ENCODE measurements at places on chromosomes 7 and 10.

DNA sequence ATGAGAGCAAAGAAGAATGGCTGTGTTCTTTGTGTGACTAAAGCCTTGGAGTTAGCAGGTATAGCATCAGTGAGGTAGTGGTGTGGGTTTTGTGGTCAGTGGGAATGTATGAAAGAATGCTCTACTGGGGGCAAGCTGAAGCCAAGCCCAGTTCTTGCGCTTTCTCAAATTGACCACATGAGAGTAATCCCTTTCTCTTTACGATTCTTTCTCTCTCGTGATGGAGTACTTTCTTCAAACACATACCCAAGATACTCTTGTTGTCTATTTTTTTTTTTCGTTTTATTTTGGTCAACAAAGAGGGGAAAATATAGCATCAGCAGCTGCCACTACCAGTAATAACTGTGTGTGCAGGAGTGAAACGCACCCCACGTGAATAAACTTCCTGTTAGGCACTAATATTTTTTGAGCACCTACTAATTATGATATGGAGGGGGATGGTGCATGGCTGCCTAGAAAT lies 8.4 kb upstream of the PANK1 start:
- no peak for DNase-seq

GRCh38 chr10:70280099-70280498 lies 3.7 kb downstream of the NPFFR1 start:
- no peak for DNase-seq

- DNase-seq = no peak
These were observed 68.1 kb downstream of the TRRAP start for GRCh38 chr7:98946389-98946788.

DNA sequence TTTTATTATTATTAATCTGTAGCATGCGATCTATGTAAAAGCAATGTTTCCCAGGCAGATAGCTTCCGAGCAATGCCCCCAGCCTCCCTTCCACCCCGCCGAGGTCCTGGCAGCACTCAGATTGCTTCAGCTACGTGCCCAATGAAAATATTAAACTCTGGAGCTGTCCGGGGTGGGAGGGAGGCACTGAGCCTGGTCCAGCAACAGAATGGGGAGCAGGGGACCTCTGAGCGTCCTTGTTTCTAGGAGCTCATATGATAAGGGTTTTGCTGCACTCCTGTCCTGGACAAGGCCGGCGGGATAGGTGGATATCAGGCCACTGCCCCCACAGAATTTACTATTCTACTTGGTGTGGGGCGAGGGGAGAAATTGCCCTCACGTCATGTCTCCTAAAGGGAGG lies 44.5 kb upstream of the CDK1 start:
- no peak for DNase-seq

- no peak for DNase-seq
These were observed 18.6 kb upstream of the GOT1 start for GRCh38 chr10:99449023-99449422.
